Activated T-helper 9 cell treated with anti-CD3 and anti-CD28 coated beads, Interleukin-2, amount 50 U/mL, for 16 hours (primary cell): ENCODE measurements at places on chromosomes 3 and 15.

- DNase-seq = no peak
Observed at GRCh38 chr3:119571688-119572087, 7.6 kb upstream of the ADPRH start.

DNA sequence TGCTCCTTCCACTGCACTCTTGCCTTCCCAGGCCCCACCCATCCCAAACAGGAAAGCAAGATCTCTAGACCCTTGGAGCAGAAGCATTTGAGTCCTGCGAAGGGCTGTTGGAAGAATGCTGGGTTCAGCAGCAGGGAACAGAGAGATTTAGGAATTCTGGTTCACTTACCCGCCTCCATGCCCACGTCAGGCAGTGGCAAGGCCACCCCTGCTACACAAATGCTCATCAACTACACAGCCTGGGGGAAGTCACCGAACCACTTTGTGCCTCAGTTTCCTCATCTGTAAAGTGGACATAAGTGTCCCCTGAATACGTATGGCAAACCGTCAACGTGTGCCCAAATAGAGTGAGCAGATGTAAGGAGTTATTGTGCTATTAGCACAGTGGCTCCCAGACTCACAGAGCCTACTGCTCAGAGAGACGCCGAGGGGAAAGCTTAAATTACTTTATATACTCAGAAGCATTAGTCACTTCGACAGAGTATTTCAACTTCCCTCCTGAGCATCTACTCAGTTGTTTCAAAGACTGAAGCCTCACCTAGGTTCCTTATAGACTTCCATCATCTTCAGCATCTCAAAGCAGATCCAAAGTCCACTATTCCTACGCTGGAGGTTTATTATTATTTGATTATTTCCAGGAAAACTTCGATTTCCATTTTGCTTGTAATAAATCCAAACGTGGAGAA lies 905 bp downstream of the HOMER2 start:
- DNase-seq = no peak

DNA sequence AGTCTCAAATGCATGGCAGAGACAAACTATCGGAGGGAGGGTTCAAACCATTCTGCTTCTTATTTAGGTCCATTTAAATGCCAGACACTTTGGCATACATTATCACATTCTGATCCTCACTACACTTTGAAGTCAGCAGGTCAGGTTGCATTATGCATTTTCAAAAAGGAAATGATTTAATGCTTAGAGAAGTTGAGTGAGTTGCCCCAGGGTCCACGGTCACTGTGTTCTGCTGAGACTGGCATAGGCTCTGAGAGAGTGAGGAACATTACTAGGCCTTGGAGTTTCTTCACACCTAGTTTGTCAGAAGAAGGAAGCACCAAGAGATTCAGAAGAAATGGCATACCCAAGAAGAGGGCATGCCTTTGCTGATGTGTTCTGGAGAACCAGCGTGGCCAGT lies 46.3 kb upstream of the ACAN start:
- no peak for DNase-seq

- no peak for DNase-seq
Observed at GRCh38 chr15:41822957-41823356, 4.9 kb upstream of the JMJD7 start.

DNA sequence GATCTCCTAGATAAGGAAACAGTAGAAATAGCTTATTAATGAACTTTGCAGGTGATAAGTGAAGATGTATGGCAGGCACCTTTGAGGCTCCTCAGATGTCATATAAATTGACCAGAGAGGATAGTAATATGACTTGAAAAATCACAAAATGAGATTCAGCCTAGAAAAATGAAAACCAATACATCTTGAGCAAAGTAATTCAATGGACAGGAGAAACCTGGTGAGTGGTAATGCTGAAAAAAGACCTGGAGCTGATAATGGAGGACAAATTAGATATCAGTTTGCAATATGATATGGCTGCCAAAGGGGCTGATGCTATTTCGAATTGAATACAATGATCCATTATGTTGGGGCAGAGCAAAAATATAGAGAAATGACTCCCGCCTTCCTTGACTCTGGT lies 103.9 kb downstream of the LSAMP start:
- no peak for DNase-seq

DNA sequence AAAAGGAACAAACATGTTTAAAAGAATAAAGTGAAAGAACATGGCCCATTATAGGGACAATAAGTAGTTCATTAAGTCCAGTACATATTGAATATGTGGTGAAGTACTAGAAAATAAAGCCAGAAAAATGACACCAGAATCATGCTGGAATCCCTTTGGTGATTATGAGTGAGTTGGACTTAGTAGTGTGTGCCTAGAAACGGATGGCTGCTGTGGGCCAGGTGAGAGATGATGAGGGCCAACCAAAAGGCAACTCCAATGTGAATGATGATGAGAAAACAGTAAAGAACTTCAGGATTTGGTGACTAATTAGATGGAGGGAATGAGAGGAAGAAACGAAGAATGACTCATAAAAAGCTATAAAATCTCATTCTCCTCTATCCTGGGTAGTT lies 3.3 kb downstream of the CRYGS start:
- DNase-seq = no peak

DNA sequence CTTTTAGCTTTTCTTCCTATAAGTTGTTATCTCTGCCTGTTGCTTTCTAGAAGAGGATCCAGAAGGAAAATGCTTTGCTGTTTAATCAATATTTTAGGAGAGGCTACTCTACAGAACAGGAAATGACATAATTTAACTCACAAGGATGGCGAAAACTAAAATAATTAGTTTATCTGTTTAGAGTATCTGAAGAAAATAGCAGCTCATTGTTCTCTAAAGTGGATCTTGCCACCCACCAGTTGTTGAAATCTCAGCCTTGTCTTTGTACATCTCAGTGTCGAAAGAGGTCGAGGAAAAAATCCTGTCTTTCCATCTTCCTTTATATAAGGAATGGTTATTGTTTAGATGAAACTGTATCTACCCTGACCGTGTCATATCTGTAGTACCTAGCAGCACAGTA lies 126.6 kb downstream of the ZNF609 start:
- no peak for DNase-seq
